ENCODE measurements at places on chromosomes 11 and 22.

- no peak for DNase-seq
Observed at GRCh38 chr22:22398530-22399327, 109.8 kb downstream of the ZNF280B start.

DNA sequence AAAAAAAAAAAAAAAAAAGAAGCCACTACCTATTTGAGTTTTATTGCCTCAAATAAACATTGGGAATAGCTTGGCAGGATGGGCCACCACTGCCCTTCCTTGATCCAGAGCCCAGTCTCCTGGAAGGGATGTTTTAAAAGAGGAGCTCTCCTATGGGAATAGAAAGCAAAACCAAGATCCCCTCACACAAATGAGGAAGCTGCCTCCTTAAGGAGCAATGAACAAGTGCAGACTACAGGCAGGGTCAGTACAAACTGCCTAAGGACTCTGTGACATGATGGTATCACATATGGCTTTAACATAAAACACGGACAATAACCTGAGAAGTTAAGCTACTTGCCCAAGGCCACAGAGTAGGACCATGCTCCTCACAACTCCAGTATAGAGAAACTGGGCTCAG, 120.8 kb downstream of the NAT10 start:
- no peak for DNase-seq

GRCh38 chr11:76267556-76267955, 61.3 kb upstream of the WNT11 start:
- DNase-seq, result no peak

- DNase-seq, result no peak
Observed at GRCh38 chr11:22193348-22194051, 615 bp downstream of the ANO5 start.

DNA sequence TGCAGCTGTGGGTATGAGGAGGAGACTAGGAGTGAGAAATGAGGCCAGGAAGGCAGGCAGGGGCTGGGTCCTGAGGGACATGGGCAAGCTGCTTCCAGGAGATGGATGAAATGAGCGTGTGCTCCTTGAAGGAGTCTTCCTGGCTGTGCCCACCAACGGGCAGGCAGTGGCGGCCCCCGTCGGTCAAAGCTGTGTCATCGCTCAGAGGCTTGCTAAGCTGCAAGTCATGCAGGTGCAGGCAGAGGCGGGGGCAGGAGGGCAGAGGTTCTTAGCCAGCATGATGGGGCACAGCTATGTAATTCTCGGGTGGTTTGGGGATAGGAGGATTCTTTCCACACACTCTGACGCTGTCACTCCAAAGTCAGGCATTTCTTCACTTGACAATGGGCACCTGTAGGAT, 12.5 kb upstream of the PEX26 start:
- peak; percentile 54 for DNase-seq

DNA sequence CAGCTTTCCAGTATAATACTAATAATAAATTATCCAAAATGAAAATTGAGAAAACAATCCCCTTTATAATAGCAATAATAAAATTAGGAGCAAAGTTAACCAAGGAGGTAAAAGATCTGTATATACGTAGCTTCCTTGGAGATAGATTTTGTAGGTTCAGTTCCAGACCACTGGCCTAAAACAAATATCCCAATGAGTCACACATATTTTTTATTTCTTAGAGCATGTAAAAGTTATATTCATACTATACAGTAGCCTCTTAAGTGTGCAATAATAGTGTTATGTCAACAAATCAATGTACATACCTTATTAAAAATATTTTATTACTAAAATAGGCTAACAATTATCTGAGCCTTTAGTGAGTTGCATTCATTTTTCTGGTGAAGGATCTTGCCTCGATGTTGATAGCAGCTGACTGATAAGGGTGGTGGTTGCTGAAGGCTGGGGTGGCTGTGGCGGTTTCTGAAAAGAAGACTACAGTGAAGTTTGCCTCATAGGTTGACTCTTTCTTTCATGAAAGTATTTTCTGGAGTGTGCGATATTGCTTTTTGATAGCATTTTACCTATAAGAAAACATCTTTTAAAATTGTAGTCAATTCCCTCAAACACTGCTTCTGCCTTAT, 178.5 kb downstream of the ARHGAP42 start:
- DNase-seq, result no peak

DNA sequence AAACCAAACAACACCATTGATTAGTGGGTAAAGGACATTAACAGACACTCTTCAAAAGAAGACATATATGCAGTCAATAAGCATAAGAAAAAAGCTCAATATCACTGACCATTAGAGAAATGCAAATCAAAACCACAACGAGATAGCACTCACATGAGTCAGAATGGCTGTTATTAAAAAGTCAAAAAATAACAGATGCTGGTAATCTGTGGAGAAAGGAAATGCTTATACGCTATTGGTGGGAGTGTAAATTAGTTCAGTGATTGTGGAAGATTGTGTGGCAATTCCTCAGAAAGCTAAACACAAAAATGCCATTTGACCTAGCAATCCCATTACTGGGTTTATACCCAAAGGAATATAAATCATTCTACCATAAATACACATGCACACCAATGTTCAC, 182.6 kb downstream of the TRPC6 start:
- DNase-seq, result peak; percentile 39

- no peak for DNase-seq
Observed at GRCh38 chr11:2466869-2467694, 22.3 kb downstream of the KCNQ1 start.

Measured in ELR (cell line).